Cortex of kidney (tissue), 1 donor: ENCODE measurements at places on chromosomes 7 and 10.

DNA sequence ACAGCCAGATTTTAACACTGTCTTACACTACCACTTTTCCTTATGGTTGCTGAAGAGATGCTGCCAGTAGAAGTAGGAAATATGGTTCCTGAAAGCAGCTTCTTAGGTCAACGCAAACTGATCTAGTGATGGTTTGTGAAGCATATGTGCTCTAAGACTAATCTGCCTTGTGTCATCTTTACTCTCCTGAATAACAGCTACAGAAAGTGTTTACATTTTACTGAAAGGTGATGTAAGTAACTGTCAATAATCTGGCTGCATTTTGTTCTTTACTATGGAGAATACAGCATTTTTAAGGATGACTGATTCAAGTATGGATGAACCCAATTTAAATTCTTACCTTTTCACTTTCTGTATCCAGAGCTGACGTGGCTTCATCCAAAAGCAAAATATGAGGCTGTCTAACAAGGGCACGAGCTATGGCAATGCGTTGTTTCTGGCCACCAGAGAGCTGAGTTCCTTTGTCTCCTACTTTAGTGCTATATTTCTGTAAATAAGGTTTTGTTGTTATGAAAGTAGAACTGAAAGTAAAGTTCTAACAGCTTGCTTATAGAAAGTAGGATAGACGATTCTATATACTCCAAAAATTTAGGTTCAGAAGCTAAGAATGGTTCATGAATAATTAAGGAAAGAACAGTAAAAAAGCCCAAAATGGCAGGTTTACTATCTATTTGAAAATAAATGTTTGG lies 30.2 kb upstream of the ABCB4 start:
- no peak for DNase-seq

DNA sequence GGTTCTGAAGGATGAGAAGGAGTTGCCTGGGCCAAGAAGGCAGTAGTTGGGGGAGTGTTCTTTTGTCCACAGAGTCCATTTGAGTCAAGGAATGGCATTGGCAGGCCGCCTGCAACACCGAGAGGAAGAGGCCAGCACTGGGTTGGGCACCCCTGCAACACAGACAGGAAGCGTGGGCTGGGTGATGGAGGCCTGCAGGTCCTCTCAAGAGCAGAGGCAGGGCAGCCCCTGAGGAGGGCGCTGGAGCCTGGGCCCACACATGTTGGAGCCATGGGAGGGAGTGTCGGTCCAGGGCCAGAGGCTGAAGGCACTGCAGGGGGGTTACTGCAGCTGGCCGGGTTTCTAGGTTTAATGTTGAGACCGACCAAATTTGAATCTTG lies 137.3 kb downstream of the PTPN20 start:
- no peak for DNase-seq

- DNase-seq, result no peak
These were observed 26.5 kb downstream of the MPP7 start for GRCh38 chr10:28276384-28276783.

DNA sequence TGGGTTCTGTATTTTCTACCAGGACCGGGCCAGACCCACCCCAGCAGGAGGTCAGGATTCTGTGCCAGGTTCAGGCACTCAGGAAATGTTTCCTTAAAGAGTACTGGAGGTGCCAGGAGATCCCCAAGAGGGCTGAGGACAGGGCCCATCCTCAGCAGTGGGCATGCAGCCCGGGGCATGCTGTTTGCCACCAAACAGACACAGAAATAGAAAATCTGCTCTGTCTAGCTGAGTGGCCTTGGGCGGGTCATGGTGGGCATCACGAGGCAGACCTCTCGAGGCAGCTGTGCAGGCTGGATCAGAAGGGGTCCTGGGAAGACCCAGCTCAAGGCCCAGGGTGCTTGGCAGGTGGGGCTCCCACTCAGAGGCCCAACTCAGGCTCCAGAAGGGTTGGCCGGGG lies 105.0 kb downstream of the FAM53B start:
- DNase-seq, result no peak

DNA sequence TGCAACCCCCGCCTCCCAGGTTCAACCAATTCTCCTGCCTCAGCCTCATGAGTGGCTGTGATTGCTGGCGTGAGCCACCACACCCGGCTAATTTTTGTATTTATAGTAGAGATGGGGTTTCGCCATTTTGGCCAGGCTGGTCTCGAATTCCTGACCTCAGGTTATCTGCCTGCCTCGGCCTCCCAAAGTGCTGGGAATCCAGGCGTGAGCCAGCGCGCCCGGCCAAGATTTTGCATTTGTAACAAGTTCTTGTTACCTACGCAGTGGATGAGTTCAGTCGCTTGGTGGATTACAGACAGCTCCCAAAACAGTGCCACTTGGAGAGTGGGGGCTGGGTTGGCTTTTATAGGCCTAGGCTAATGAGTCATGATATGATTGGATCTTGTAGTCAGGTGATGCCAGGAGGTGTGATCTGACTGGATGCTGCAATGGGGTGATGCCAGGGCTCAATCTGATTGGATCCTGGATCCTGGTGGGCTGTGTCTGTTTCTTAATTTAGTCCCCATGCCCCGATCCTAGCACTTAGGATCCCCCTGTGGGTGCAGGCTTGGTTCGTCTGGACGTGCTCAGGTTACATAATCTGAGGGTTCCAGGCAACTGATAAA lies 20.3 kb downstream of the SBDS start:
- DNase-seq, result no peak

GRCh38 chr10:124918191-124918830 lies 23.6 kb upstream of the ZRANB1 start:
- DNase-seq, result no peak

GRCh38 chr7:1214516-1214915 lies 18.2 kb upstream of the UNCX start:
- DNase-seq, result no peak

- no peak for DNase-seq
These were observed 33.6 kb downstream of the CFAP46 start for GRCh38 chr10:132908621-132909295.

DNA sequence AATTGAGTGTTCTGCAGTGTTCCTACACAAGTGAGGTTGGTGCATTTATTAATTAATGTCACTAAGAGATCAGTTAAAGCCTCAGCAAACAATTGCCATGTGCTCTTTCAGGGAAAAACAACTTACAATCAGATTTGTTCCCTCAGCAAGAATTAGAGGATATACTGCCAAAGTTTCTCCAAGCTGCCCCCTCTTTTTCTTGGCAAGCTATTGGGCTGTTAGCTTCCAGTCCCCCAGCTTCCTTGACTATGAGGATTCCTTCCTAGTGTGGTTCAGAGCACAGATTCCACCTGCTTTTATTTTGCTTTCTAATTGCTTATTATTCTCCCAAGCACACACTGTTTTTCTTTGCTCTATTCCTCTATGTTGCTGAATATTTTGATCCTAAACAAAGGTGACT lies 112.7 kb downstream of the RBM20 start:
- DNase-seq, result no peak

- DNase-seq, result no peak
These were observed 123.0 kb downstream of the SH2D4B start for GRCh38 chr10:80660736-80661135.

DNA sequence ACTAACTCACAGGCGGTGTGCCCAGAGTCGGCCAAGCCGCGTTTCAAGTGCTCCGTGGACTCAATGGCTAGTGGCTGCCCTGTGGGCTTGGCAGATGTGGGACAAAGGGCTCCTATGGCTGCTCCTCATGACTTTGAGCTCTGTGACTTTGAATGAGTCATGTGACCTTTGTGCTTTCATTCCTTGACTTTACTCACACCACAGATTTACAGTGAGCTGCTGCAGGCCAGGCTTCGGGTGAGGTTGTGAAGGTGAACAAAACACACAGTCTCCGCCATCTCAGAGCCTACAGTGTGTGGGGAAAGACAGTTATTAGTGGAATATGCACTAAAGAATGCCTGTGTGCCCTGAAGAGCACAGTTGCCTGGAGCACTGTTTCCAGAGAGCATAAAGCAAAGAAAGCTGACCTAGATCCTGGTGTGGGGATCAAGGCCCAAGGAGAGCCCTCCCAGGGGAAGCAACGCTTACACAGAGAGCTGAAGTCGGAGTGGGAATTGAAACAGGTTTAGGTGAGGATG lies 29.7 kb upstream of the PLEKHA1 start:
- no peak for DNase-seq

DNA sequence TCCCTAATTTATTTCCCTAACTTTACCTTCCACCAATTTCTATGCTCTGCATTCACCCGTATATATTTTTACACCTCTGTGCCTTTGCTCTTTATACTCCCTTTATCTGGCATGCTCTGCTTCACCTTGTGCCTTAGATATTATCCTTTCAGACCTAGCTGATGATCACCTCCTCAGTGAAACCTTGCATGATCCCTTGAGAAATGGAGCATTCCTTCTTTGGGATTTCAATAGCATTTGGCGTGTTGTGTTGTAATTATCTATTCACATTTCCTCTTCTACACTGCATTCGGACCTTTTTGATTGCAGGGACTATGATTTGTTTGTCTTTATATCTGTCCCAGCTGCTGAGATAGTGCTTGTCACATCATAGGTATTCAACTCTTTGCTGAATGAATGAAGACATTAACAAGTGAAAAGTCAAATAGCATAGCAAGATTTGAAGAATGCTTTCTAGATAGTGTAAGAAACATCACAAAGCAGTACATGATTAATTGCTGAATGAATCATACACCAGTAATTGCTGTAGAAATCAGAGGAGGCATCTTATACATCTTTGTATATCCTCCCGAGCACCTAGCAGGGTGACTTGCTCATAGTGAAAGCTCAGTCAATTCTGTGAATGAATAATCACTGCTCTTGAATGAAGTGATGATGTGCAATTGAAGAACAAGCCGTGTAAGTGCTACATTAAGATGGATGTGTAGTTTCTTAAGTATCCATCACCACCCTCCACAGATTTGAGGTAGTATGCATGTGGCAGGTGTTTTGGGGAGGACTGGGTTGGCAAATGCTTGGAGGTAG lies 2.0 kb upstream of the TM9SF3 start:
- no peak for DNase-seq

DNA sequence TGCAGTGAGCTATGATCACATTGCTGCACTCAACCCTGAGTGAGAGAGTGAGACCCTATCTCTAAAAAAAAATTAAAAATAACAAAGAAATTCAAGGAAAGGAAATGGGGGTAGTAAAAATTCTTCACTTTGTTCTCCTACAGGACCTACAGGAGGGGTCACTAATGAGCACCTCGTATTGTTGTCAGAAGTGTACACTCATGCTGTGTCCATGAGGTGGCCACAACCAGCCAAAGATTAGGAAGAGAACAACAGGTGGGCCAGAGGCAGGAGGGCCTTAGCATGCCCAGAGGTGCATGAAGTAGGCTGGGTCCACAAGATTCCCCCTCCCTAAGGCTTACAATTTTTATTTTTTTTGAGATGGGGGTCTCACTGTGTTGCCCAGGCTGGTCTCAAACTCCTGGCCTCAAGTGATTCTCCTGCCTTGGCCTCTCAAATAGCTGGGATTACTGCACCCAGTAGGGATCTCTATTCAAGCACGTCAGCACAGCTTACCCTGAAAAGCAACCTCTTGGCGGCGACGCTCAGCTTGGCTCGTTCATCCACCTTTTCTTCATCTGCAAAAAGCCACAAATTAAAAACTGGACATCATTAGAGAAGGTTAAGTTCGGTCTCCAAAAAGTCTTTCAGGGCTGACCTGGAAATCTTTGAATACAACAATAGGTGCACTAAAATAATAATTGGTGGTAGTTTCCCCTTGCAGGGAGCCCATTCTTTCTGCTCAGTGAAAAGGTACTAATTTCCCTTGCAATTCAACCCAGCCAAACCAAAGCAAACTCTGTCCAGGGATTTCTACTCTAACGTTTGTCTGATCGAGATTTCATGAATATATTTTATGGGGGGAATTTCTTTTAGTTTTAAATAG lies 104.4 kb downstream of the SVIL start:
- no peak for DNase-seq

DNA sequence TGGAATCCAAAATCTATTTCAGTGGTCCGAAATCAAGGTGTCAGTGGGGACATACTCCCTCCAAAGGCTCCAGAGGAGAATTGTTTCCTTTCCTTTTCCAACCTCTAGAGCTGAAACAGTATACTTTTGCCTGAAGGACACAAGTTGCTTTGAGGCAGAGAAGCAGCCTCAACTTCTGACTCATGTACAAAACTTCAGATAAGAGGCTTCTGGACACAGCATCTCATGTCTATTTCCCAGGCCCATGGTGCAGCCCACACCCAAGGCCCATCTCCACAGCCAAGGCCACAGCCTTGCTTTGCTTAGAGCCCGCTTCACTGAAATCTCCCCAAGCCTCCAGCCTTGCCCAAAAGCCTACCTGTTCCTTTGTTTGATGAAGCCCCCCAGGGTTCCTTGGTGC lies 68.9 kb downstream of the ZNF467 start:
- DNase-seq, result no peak

DNA sequence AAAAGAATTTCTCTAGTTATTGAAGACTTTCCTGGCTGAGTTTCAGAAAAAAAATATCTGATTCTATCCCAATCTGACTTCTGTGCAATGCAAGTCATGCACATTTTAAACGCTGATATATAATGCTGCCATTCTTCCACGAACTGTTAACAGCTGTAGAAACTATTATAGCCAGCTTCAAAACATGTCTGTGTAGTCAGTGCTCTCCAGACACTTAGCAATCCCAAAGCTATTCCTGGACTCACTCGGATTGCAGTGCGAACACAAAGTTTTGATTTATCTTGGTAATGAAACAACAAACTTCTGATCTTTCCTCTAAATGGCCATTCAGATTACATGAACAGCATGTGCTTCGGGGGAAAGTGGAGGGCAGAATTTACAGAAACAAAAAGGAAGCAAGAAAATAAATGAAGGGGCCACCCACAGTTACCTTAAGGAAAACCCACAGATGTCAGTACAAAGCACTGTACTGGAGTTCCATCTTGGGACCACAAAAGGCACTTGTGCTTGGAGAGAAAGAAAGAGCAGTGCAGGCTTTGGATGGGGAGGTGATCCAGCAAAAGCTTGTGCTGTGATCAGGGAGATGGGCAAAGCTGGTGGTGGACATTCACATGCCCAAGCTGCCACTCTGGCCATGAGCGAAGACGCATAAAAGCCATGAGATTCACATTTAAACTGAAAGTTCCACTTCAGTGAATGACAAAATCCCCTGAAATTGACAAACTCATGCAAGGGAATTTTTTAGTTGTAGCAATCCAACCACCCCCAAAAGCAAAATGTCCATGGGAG lies 32.1 kb upstream of the ADO start:
- DNase-seq, result no peak

DNA sequence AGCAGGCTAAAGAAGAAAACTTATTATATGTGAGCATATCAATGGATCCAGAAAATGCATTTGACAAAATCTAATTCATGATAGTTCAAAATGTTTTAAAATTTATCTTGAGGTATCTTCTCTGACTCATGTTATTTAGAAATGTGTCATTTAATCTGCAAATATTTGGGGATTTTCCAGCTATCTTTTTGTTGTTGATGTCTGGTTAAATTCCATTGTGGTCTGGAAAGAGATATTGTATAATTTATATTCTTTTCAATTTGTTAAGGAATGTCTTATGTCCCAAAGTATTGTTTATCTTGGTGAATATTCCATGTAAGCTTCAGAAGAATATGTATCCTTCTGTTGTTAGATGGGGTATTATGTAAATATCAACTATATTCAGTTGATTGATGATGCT lies 942.5 kb downstream of the KCNMA1 start:
- no peak for DNase-seq
